Hematopoietic multipotent progenitor cell treated with erythropoietin and hydrocortisone succinate and interleukin-3 and kit ligand, for 8 days (in vitro differentiated cells): ENCODE measurements at places on chromosomes 1 and 21.

DNA sequence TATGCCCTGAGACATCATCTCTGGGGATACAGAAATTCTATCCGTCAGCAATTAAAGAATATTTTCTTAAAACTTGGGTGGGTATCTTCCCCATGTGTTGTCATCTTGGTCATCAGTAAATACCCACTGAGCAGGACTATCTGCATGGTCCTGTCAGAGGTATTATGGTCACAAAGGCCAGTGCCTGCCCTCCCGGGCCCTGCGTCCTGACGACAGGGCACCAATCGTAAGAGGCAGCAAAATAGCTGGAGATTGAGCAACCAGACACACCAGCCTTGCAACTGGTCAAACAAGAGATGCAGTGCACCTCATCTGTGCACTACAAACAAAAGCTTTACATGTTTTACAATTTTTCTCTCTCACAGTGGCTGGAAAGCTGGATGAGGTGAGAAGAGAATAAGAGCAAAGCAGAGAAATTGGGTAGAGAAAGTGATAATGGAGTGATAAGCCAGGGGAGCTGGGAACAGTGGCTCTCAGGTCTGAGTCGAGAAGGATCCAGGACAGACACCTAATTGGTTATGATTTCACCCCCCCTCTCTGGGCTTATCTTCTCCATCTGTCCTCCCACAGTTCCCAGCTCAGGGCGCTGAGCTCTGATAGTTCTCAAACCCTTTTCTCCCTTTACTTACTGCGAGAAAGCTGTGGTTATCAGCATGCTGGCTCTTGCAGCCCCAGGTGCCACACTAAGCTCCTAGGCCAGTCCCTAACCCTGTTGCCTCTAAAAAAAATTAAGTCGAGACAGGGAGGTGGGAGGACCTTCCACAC, 8.8 kb upstream of the SRP9 start:
- DNase-seq = peak; percentile 20

GRCh38 chr1:178273707-178274410, 180.0 kb downstream of the RASAL2 start:
- no peak for DNase-seq

- DNase-seq = no peak
Measured at GRCh38 chr1:39608921-39609320, 30.5 kb downstream of the HEYL start.

DNA sequence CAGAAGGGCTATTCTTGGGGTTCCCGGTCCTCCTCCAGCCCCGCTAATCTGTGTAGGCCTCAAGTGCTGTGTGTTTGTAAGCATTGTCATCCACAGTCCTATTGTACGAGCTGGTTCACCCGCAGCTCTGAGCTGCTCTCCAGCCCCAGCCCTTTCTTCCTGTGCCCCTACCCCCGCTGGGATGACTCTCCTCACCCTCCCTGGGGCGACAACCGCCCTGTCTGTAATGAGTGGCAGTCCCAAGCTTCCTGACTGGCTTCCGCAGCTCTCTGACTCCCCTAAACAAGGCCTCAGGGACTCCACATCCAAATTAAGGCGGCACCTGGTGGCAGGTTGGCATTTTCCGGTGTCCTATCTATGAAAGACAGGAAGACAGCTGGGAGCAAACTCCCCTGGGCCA, 45.8 kb downstream of the TFF3 start:
- no peak for DNase-seq

- DNase-seq = no peak
Measured at GRCh38 chr1:97192872-97193572, 471.4 kb downstream of the PTBP2 start.

- no peak for DNase-seq
Measured at GRCh38 chr21:42627527-42628289, 25.7 kb upstream of the PDE9A start.

- DNase-seq = no peak
Measured at GRCh38 chr1:97895278-97895677, 25.6 kb downstream of the DPYD start.

DNA sequence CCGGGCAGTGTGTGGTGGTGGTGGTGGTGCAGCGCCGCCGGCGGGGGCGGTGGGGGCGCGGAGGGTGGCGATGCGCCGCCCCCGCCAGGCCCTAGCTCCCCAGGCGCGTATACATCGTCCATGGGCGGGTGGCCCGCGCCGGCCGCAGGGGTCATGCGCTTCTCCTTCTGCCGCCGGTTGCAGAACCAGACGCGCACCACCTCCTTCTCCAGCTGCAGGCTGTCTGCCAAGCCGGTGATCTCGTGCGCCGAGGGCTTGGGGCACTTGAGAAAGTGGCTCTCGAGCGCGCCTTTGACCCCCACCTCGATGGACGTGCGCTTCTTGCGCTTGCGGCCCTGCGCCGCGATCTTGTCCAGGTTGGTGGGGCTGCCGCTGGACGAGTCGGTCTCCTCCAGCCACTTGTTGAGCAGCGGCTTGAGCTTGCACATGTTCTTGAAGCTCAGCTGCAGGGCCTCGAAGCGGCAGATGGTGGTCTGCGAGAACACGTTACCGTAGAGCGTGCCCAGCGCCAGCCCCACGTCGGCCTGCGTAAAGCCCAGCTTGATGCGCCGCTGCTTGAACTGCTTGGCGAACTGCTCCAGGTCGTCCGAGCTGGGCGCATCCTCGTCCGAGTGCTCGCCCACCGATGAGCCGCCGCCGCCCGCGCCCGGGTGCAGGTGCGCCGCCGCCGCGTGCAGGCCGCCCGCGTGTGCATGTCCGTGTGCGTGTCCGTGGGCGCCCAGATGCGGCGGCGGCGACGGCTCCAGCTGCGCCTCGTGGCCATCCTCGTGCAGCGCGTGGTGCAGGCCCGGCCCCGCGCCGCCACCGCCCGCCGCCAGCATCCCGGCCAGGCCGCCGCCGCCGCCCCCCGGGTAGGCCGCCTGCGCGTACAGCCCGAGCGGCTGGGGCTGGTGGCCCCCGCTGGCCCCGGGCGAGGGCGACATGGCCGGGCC, 926 bp downstream of the POU3F1 start:
- DNase-seq = peak; percentile 38

GRCh38 chr1:147669469-147670318, 630 bp downstream of the ACP6 start:
- peak; percentile 38 for DNase-seq

GRCh38 chr1:41804176-41804575, 114.5 kb downstream of the HIVEP3 start:
- no peak for DNase-seq

- no peak for DNase-seq
Measured at GRCh38 chr1:154598871-154599635, 8.9 kb downstream of the ADAR start.

DNA sequence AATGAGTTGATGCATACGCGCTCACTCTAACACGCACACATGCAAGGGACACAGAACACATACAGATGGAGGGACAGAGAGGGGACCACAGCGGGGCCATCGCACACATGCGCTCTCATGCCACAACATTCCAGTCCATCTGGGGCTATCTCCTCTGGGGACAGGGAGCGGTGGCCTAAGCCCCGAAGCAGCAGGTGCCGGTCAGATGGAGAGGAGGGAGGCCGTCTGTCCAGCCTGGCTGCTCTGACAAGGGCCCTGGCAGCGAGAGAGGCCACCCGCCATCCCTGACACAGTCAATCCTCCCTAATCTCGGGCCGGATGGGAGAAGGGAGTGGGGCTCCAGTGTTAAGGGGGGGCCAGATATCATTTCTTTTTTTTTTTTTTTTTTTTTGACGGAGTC, 123.5 kb downstream of the KIAA0319L start:
- DNase-seq = no peak

- peak; percentile 9 for DNase-seq
Measured at GRCh38 chr1:28644494-28644893, 1.6 kb upstream of the TAF12 start.

DNA sequence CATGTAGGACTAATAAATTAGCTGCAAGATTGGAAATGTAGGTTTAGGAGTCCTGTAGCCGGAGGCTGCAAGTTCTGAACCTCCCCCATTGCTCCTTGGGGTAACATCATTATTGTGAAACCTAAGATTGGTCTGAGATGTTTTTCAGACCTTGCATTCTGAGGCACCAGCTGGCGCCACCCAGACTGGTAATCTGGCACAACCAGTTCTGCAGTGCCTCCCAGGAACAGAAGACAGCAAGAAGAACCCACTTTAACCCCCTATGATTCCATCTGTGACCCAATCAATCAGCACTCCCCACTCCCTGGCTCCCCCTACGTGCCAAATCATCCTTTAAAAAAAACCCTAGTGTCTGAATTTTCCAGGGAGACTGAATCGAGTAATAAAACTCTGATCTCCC, 11.6 kb upstream of the DNAJC6 start:
- peak; percentile 53 for DNase-seq

GRCh38 chr1:94094469-94095111, 26.4 kb downstream of the ABCA4 start:
- DNase-seq = no peak

DNA sequence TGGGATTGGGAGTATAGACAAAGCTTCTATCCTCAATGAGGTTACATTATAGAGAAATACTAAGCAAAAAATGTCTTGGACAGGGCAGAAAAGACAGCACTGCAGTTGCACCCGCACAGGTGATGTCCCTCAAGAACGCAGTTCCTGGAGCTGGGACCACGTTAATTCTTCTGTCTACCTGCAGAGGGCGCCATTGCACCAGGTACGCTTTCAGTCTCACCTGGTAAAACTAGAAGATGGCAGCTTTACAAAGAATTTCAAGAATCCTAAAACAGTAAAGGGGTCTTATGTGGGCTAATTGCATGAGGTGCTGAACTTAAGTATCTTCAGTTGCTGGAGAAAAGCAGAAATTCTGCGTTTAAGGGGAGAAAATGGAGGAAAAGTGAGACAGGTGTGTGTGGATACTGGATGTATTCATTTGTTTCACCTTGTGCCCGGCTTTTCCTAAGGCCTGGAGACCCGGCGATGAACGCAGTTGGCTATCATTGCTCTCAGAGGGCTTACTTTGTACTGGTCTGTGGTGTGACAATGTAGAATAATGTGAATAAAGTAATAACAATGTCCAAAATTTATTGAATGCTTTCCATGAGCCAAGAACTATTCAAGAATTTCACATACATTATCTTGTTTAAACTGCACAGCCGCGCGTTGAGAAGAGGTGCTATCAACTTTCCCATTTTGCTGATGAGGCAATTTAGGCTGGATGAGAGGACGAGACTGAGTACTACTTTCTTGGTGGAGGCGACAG, 276.3 kb upstream of the GREM2 start:
- DNase-seq = peak; percentile 21

GRCh38 chr21:34817821-34818661, 149.2 kb downstream of the CLIC6 start:
- DNase-seq = no peak
